ENCODE measurements at places on chromosomes 3 and 15.
A peak's percentile ranks its signal among the peaks of the same experiment; 100 is the strongest.

- DNase-seq = no peak
Measured at GRCh38 chr3:133742351-133743091, 3.7 kb upstream of the TF start.

DNA sequence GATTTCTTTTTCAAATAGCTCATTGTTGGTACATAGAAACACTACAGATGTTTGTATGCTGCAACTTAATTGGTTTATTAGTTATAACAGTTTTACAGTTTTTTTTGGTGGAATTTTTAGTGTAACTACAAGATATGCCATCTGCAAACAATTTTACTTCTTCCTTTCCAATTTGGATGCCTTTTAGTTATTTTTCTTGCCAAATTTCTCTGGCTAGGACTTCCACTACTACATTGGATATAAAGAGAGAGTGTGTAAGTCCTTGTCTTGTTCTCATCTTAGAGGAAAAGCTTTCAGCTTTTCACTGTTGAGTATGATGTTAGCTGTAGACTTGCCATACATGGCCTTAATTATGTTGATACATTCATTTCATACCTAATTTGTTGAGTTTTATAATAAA lies 143.6 kb upstream of the EOMES start:
- no peak for DNase-seq

DNA sequence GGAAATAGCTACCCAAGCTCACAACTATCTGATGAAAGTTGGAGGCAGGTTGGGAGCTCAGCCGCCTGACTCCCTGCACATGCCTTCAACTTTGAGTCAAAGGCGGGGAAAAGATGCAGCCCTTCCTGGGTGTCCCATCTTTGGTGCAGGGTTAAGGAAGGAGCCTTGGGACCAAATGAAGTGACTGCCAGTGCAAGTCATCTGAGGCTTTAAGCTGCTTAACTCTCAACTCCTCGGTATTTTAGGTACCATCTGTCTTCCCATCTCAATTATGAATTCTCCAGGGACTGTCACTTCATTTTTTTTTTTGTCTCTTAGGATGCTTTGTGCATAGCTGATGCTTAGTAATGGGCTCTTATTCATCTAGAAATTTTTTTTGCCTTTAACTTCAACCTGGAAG lies 408.8 kb upstream of the C2CD4B start:
- DNase-seq = no peak

GRCh38 chr3:127684871-127685707 lies 12.3 kb downstream of the ABTB1 start:
- DNase-seq = no peak

DNA sequence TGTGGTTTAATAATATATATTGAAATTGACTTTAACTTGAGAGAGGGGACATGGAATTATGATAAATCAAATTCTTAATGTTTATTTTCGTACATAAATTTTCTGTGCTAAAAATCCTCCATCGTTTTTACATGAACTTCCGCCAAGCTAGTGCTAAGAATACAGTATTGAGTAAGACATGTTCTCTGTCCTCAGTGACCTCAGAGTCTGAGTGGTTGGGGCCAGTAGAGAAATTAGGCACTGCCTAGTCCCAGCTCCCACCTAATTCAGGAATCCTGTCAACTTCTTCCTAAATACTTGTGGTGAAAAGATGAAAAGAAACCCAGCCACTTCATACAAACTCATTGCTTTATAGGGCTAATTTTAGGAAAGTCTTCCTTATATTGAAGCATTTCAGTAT lies 110.3 kb downstream of the PPP2R3A start:
- DNase-seq = no peak

DNA sequence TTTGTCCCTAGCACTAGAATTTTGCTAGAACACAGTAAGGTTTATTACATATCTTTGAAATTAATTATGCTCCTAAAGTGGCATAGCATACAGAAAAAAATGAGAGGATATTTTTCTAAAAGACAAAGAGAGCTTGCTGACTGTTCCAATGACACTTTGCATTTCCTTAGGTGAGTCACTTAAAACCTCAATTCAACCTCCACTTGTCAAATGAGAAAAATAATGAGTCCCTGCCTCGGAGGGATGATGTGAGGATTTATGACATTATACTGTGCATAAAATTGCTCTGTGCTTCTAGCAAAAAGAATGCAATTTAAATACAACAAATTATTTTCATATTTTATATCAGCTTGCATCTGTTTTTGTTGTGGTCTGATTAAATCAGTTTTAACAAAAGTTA lies 1417.0 kb upstream of the ALCAM start:
- DNase-seq = no peak

DNA sequence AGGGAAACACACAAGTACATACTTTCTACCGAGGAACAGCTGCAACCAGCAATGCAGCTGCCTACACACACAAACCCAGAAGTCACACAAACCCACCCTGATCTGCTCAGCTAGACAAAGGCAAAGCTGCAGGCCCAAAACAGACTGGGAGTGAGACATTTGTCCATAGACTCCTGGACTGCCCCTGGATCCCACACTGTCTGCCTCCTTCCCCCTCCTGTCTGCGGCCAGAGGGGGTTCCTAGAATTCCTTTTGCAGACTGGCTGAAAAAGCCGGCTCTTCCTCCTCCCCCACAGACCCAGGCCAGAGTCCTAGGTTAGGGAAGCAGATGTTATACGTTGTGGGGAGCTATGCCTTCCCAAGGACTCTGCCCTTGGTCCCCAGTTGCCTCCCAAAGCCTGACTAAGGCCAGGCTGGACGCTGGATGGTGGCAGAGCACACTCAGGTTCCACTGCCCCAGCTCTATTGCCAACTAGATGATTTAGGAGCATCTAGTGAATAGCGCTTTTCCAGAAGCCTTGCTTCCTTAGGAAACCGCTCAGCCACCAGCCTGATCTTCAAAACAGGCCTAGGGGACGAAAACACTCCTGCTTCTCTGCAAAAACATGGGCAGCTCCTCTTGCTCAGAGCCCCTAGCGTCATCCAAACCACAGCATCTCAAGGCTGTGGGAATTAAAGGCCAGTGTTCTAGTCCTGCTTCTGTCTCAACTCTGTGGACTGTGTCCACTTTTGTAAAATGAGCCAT lies 37.4 kb upstream of the CILP start:
- DNase-seq = no peak

GRCh38 chr15:43242616-43243015 lies 21.8 kb upstream of the EPB42 start:
- no peak for DNase-seq

DNA sequence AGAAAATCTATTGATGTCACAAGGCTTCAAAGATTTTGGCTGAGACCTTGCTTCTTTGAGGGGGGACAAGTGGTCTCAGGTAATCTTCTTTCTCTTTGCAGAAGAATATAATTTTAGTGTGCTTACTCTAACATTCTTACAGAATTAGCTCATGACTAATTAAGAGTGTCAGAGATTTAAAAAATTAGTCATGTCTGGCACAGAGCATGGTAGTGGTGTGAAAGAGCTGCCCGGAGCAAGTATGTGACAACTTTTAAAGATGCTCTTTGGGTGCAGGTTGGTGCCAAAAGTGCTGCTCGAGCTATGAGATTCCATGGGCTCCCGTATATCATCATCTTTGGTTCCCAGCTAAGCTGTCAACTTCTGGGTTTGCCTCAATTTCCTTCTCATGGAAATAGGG lies 31.1 kb downstream of the CYP19A1 start:
- no peak for DNase-seq

DNA sequence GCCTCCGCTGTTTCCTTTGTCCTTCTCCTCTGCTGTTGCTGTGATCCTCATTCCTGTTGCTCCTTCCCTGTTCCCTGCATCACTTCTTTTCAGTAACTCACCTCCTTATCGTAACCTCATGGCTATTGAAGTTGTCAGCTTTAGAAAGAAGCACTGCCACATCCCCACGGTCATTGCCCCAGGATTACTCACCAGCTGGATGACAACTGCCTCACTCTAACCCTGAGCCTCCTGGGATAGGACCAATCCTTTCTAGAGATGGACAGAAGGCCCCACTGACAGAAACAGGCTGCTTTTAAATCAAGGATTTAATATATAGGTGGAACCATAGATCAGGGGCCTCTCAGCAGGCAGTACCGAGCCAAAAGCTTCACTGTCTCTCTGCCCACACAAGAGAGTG lies 4.1 kb downstream of the FHIT start:
- no peak for DNase-seq

DNA sequence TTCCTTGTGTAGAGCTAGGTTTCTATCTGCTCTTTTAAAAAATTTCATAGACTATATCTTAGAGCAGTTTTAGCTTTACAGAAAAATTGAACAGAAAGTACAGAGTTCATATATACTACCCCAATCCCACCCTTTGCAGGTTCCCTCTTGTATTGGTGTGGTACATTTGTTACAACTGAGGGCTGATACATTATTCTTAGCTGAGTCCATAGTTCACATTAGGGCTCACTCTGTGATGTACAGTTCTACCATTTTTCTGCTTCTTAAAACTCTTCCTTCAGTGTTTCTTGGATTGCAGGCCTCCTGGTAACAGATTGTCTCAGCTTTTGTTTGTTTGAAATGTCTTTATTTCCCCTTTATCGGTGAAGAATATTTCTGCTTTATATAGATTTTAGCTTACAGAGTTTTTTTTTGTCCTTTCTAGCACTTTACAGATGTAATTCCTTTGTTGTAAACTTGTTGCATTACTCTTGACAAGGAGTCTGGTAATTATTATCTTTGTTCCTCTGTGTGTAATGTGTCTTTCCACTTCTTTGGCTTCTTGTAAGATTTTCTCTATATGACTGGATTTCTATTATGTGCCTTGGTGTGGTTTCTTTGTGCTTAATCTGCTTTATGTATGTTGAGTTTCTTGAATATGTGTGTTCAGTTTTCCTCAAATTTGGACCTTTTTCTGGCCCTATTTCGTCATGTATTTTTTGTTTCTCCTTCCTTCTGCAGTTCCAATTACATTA lies 25.3 kb downstream of the MEF2A start:
- no peak for DNase-seq

DNA sequence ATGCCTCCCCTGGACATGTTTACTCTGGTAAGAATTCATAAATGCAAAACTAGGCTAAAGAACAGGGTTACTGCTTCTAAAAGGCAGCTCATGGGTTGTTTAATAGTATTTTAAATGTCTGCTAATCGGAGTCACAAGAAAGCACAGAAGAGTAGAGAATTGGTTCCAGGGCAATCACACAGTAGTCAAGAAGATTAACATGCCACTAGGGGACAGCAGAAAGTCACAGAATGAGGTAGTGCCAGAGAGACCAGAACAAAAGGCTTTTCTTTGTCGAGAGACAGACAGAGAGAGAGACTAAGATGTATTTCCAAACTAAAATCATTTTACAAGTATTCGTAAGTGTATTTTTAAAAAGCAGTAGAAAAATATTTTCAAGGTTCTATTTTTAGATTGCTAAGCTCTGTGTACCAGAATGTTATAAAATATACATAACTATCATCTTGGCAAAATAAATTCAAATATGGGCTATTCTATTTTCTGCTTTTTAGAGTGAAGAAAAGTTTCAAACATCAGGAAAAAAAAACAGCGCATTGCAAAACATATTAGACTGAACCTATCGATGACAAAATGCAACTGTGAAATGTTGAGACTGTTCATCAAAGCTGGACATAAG lies 78.3 kb upstream of the CDIN1 start:
- DNase-seq = peak; percentile 71

GRCh38 chr3:172061724-172062184 lies 22.4 kb downstream of the FNDC3B start:
- no peak for DNase-seq
